ENCODE measurements at places on chromosomes 3 and 15.

- DNase-seq = no peak
These were observed 37.6 kb upstream of the EPHA6 start for GRCh38 chr3:96776818-96777217.

- no peak for DNase-seq
These were observed 1101.4 kb downstream of the ROBO1 start for GRCh38 chr3:78666470-78666800.

GRCh38 chr3:188200481-188200880 is 46.5 kb downstream of the LPP start:
- DNase-seq = no peak

- DNase-seq = no peak
These were observed 328.8 kb downstream of the ARPP21 start for GRCh38 chr3:35968043-35968622.

DNA sequence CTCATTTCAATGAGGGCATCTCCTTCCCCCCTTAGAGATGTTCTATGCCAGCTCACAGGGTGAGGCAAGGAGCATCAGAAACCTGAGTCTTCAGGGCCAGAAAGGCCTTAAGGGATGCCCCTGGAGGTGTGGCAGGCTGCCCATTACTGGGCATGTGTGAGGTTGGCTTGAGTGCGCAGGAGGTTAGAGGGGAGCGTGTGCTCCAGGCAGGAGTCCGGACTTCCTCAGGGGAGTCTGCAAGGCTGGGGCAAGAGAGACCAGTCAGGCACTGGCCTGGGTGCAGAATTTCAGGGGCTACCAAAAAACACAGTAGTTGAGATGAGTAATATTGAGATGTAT is 1.9 kb downstream of the LOXL1 start:
- no peak for DNase-seq

DNA sequence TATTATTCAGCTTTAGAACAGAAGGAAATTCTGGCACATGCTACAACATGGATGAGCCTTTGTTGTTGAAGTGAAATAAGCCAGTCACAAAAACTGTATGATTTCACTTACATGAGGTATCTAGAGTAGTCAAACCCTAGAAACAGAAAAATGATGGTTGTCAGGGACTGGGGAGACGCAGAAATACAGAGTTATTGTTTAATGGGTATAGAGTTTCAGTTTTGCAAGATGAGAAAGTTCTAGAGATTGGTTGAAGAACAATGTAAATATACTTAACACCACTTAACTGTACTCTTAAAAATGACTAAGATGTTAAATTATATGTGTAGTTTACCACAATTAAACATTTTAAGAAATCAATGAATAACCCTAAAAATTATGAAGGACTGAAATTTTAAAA is 15.8 kb downstream of the SPTSSB start:
- no peak for DNase-seq

DNA sequence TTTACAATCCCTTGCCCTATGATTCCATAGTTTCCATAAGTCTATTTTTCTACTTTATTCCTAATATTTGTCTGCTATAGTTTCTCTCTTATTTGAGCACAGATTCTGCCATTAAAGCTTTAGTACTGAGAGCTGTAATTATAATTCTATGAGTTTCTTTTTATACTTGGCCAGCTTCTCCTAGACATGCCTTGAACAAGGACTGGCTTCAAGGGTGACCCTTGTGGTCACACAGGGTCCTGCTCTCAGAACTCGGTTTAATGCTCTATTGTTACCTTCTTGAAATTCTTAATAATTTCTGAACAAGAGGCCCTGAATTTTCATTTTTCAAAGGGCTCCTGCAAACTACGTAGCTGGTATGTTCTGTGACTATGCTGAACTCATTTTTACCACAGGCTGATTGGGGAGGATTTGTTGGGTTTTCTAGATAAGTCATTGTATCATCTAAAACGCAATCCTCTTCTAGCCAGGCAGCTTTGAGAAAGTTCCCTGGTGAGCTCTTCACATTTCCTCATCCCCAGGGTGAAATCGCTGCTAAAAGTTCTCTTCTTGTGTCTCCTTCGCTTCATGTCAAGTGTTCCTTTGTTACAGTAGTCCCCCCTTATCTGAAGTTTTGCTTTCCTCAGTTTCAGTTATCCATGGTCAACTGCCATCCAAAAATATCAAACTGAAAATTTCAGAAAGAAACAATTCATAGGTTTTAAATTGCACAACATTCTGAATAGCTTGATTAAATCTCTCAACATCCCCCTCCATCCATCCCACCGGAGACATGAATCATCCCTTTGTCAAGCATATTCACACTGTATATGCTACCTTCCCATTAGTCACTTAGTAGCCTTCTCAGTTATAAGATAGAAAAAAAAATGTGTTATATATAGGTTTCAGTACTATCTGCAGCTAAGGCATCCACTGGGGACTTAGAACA is 12.6 kb upstream of the PLCL2 start:
- no peak for DNase-seq

- no peak for DNase-seq
These were observed 10.7 kb downstream of the MUC13 start for GRCh38 chr3:124923833-124924232.

DNA sequence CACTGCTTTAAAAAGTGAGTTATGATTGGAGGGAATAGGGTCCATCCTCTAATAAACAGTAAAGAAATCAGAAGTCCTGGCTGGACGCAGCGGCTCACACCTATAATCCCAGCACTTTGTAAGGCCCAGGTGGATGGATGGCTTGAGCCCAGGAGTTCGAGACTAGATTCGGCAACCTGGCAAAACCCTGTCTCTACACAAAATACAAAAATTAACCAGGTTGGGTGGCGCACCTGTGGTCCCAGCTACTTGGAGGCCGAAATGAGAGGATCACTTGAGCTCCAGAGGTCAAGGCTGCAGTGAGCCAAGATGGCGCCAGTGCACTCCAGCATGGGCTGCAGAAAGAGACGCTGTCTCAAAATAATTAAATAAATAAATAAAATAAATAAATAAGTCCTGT is 171.2 kb downstream of the POTEB3 start:
- no peak for DNase-seq

DNA sequence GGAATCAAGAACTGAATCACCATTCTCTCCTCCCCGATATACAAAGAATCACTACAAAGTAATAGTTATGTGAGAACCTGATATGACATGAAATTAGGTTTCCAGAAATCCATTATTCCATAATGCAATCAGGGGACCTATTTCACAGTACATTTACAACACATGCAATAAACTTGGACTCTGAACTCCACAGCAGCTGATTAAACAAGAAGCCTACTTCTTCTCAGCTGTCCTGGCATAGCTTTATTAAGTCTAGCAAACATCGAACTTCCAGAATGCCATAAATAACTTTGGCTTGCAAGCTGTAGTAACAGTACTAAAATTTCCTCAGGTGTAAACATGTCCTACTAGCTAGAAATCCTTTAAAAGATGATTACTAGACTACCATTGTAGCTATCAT is 17.8 kb downstream of the PDCD10 start:
- no peak for DNase-seq

- no peak for DNase-seq
These were observed 39.6 kb downstream of the MAP3K13 start for GRCh38 chr3:185402561-185402960.

GRCh38 chr3:45367453-45367871 is 20.9 kb upstream of the LARS2 start:
- no peak for DNase-seq

DNA sequence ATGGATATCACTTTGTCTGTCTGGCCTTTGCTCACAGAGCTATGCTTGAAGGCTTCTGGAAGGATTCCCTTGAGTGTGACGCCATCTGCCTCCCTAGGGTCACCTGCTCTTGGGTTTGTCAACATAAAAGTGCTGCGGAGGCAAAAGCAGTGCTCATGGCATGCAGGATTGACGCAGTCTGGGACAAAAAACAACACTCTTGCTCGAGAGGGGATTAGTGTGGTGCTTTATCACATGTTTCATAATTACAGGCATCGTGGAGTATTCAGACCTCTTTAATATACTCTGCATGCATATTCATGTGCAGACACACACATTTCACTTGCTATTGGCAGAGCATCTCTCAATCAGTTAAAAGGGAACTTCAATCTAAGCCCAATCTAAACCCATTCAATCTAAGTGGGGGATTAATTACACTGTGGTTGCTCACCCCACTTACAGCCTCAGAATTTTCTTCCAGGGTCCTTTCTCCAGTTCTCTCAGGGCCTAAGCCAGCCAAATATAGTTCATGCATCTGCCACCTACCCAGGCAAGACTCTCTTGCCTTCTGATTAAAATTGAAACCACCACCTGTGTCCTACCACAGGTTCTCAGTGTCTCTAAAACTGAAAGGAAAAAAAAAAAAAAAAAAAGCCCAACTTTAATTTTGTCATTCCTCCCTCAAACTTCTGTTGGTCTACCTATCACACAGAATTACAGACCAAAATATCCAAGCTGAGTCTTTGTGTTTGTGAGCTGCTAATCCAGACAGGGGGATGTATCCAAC is 75.6 kb downstream of the BFSP2 start:
- DNase-seq = no peak

DNA sequence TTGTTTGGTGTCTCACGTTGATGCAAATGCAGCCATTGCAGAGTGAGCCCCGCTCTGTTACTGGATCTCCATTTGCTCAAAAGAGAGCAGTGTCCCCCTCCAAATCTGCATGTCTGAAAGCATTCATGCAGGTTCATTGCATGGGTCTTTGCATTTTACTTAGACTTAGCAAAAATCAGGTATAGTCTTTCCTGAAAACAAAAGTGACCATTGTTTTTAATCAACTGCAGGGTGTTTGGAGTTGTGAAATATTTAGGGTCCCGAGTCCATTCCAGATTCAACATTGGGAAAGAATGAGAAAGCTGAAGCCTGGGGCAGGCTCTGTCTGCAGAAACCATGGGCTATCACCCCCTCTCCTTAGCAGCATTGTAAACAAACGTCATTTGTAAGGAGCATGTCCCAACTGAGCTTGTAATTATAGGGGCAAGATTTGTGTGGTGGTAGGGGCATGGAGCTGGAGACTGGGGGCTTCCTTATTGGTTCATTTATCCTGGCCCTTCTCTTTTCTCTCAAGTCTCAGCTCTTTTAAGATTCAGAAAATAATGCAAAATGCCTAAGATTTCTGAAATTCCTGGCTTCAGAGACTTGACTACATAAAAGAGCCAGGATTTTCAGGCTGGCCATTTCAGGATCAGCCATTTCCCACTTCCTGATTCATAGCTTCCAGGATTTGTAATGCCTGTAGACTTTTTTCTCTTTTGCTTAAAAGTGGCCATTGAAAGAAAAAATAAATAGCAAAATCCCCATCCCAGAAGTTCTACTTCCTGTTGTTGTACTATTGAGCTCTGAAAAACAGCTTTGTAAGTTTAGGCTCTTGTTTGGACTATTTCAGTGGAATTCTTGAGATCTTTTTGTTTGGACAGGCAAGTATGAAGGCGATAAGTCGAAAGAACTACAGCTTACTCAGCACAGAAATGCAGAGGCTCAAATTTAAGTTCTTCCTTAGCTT is 23.0 kb downstream of the IGF1R start:
- DNase-seq = no peak

DNA sequence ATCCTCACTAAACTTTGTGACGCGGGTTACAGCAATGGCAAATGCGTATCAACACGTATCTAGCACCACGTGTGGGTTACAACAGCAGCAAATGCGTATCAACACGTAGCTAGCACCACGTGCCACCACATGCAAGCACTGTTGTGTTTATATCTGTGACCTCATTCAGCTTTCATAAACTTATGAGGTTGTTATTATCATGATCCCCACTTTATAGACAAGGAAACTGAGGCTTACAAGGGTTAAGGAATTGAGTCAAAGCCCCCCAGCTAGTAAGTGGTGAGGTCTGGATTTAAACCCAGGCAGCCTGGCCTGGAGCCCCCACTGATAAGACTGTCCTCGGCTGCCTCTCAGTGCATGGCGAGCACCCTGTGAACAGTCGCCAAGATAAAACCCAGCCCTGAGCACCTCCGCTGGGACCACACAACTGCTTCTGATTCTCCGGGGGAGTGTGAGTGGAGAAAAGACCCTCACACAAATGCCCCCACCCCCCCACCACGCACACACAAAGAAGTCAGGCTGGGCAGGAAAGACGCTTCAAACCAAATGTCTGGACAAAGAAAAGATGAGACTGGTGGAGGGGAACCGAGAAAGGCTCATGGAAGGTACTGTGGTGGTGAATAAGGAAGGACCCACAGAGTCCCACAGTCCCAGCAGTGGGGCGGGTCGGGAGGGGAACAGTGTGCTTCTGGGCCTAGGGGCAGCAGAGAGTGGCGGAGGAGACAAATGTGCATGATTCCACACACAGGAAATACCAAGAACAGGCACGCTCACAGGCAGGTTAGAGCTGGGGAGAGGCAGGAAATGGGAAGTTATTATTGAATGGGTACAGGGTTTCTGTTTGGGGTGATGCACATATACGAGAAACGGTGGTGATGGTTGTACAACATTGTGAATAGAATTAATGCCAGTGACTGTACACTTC is 173.4 kb downstream of the XXYLT1 start:
- no peak for DNase-seq

DNA sequence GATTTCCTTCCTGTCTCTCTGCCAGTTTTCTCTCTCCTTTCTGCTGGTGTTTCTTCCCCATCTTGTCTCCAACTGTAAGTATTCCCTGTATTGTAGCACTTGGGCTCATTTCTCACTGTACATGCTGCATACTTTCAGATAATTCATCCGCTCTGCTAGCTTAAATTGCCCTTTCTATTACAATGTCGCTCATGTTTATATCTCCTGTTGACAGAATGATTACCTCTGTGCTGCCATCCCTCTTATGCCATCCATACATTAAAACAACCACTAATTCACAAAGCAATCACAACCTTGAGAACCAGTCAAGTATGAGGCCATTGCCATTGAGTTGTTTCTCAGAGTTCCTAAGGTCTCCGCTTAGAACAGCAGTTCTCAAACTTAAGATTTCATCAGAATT is 107.5 kb upstream of the SOX2 start:
- DNase-seq = no peak

- no peak for DNase-seq
These were observed 352.0 kb downstream of the GAP43 start for GRCh38 chr3:115975353-115975752.

DNA sequence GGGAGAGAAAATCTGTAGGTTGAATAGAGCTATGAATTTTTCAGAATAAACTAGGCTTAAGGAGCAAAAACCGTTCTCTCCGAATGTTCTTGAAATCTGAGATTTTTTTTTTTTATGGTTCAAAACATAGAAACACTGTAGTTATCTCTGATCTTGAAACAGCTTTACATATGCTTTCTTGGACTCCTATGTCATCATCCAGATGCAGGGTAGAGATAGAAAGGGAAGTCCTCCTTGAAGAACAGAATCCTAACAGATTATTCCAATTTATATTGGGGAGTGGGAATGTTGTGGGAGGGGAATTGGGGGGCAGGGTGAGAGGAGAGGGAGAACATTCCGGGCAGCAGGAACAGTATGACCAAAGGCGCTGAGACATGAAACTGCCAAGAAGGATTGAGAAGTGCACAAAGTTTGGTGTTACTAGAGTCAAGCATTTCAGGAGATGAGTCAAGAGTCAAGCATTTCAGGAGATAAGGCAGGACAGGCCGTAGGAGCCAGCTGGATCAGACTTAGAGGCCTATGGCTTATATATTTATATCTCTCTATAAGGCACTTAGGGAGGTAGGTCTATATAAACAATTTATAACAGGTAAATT is 21.9 kb upstream of the ST3GAL6 start:
- no peak for DNase-seq

Measured in head of caudate nucleus (tissue), 42 donors.